Mesenteric fat pad (tissue), 1 donor: ENCODE measurements at places on chromosomes 16 and 17. TPM values are rescaled to one million over a fixed set of nuclear protein-coding genes. Genes with fewer than 3 reads are reported as not detected.

OR1A2 gene
- total RNA-seq: not detected

HS3ST3B1 gene
- 3.6 TPM for total RNA-seq

CSH2 gene
- not detected for total RNA-seq

- DNase-seq: peak; percentile 86
Observed at GRCh38 chr17:82302991-82303943, 14.1 kb downstream of the CD7 start.

GRCh38 chr16:84277244-84277823, 17.3 kb upstream of the WFDC1 start:
- no peak for DNase-seq

- no peak for DNase-seq
Observed at GRCh38 chr17:12588531-12588930, 77.2 kb upstream of the MYOCD start.

DNA sequence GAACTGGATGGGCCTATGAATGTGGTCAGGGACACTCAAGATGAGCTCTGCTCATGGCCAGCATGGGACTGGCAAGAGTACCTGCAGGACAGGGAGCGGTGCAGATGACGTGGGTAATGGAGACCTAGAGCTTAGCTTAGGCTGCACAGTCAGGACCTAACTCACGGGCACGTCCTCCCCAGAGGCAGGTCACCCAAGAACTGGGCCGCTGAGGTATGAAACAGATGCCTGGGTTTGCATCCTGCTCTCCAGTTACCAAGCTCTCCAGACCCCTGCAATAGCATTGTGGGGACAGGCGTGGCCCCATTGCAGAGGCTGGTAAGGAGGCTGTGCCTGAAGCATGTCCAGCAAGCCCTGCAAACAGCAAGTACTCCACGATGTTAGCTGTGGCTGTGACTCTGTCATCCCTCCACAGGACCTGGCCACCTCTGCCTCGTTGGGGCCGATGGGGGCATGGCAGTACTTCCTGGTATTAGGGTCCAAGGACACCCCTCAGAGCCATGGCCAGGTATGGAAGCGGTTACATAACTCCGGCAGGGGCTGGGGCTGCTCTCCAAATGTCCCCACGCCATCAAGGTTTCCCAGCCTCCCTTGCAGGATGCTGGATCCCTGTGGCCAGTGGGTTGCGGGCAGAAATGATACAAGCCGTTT, 37.5 kb upstream of the RBFOX3 start:
- DNase-seq: peak; percentile 72

- DNase-seq: no peak
Observed at GRCh38 chr16:70396246-70396904, 42.5 kb downstream of the ST3GAL2 start.

GRCh38 chr16:67230809-67231660, 4.1 kb downstream of the TMEM208 start:
- DNase-seq: no peak
